ENCODE measurements at places on chromosomes 3 and 15.

DNA sequence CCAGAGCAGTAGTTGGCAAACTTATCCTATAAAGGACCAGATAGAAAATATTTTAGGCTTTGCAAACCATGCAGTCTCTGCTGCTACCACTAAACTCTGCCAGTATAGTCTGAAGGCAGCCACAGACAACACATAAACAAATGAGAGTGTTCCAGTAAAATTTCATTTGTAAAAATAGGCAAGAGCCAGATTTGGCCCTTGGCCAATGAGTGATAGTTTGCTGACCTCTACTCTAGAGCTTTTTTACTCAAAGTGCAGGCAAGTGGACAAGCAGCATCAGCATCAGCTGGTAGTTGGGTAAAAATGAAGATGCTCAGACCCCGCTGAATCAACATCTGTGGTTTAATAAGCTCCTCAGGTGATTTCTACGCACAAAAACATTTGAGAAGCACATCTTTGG lies 269.8 kb downstream of the NTRK3 start:
- DNase-seq = no peak

- no peak for DNase-seq
Observed at GRCh38 chr3:48123346-48123745, 64.9 kb downstream of the CDC25A start.

DNA sequence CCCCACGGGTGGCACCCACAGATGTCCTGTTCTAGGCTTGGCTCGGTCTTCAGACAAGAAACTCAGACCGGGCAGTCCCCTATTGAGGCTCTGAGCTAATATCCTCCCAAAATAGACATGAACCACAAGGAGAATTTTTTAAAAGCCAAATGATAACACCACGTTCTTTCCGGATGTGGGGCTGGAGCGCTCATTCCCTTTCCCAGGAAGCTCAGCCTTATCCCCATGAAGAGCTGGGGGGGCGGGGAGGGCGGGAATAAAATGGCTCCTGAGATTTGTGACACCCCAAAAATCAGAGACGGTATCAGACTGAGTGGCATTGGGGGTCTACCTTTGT lies 1.1 kb downstream of the SLC6A1 start:
- DNase-seq = no peak

GRCh38 chr3:41898631-41899030 lies 63.3 kb downstream of the ULK4 start:
- DNase-seq = no peak

GRCh38 chr15:52362497-52362896 lies 66.9 kb upstream of the MYO5C start:
- DNase-seq = no peak

GRCh38 chr3:11221818-11222415 lies 50.3 kb upstream of the ATG7 start:
- no peak for DNase-seq

- DNase-seq = no peak
Observed at GRCh38 chr3:55701997-55702396, 214.9 kb upstream of the WNT5A start.

DNA sequence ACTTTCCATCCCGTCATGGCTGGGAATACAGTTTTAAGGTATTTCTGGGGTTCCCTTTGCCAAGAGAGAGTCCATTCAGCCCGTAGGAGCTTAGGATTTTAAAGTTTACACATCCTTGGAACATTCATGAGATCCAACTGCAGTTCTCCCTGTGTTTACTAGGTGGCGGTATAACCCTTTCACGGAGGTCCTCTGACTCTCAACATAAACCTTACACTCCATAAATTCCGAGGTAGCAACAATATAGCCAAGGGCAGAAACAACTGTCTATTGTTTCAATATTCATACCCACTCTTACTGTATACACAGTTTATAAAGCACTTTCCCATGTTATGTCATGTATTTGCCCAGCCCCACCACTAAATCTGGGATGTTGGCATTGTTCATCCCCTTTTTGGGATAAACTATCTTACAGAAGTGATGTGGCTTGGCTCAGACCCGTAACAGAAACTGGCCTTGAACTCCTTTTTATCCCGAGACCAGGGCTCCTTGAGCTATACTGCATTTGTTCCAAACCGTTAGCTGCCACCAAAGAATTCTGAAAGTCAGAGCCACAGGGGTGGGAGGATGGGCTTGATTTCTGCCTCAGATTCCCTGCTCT lies 69.2 kb upstream of the COL6A5 start:
- no peak for DNase-seq

DNA sequence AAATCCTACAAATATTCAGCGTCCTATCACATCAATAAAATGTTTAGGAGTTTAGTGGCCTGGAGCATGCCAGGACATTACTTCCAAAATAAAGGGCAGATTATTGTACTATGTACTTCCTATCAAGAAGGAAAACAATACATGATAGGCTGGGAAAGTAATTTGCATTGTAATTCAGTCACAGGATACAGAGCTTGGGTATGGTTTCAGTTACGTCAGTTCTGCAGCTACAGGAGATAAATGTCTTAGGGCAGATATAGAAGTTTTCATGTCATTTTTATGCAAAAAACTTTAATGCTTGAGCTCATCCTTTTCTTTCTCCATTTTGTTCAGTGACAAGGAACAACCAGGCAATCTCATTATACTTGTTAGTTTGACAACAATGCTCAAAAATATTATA lies 155.2 kb downstream of the NFKBIZ start:
- DNase-seq = no peak
